ENCODE measurements at places on chromosomes 12 and 14. TPM values are rescaled to one million over a fixed set of nuclear protein-coding genes. Genes with fewer than 3 reads are reported as not detected.

Gene NANOG
- total RNA-seq = 0.22 TPM

Gene GALNT16
- total RNA-seq = 0.32 TPM

Gene STAT2
- 53.1 TPM for total RNA-seq

Gene BEGAIN
- 8.5 TPM for total RNA-seq

Gene ZC2HC1C
- 0.98 TPM for total RNA-seq

Gene GLIPR1L1
- total RNA-seq = not detected

Gene SLC10A1
- total RNA-seq = not detected

Gene SMCO3
- not detected for total RNA-seq

Gene WSCD2
- total RNA-seq = 0.05 TPM

Gene CYP27B1
- total RNA-seq = 11.6 TPM

Gene ENDOU
- not detected for total RNA-seq

Gene RNASE7
- not detected for total RNA-seq

Gene TMEM229B
- total RNA-seq = 0.71 TPM

Gene TMPRSS12
- total RNA-seq = not detected

Gene CPNE6
- not detected for total RNA-seq

Gene RNASE1
- 3.3 TPM for total RNA-seq

Measured in HCT116 (cell line).